ENCODE measurements at places on chromosomes 7 and 10.

DNA sequence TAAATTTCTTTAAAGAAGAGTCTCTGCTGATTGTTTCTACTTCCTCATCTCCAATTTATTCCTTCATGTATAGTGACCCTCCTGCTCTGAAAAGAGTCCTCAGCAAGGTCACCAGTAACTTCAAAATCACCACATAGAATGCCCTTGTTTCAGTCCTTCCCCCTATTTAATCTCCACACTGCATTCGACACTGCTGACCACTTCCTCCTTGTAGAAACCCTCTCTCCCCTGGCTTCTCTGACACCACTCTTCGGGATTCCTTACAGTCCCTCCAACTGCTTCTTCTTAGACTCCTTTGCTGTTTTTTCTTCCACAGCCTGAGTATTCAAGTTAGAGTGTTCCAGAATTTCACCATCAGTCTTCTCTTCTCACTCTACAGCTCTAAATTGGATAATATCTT, 89.5 kb downstream of the VPS41 start:
- DNase-seq: no peak

- no peak for DNase-seq
These were observed 114.6 kb downstream of the PDE1C start for GRCh38 chr7:31955641-31956040.

GRCh38 chr7:111820121-111820520, 257.8 kb upstream of the IMMP2L start:
- no peak for DNase-seq

GRCh38 chr7:137231167-137231566, 112.4 kb downstream of the PTN start:
- no peak for DNase-seq

GRCh38 chr7:81367326-81367931, 402.4 kb downstream of the HGF start:
- DNase-seq: no peak

DNA sequence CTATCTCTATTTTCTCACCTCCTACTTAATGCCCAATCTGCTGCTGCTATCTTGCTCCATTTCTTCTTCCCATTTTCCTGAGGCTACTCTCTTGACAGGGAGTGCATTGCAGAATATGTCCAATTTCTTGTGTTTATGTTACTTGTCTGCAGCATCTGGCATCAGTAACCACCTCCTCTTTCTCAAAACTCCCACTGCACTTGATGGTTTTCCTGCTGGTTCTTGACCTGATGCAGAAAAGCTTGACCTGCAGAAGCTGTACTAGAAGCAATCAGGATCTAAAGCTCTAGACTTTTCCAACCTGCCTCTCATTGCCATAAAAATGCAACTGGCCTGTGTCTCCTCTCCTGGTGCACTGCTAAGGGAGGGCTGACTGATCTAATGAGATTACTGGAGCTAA, 287.8 kb downstream of the ZEB1 start:
- DNase-seq: no peak

DNA sequence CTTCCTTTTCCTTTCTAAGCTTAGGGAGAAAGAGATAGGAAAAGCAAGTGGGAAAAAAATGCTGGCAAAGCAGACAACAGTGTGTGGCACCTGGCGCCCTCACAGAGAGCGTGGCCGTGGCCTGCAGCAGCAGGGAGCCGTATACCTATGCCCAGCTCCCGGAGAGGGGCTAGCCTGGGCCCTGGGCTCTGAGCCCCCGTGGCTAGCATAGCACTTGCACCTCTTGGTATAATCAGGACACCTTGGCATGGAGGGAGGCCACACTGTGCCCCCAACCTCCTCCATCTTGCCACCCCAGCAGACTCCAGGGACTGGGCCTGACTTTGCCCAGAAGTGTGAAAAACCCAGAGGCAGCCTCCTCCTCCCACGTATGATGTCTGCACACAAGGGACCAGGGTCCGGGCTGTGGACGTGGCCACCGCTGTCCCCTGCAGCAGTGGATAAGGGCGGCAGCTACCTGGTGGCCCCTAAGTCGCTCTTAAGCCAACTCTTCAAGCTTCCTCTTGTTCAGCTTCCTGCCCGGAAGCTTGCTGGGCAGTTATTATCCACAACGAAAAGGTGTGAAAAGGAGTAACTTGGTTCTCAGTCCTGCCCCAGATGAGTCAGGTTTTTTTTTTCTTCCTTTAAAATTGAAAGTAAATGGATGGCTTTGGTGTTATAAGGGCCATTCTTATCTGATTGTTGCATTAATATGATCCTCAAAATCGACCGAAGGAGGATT, 249.1 kb upstream of the PITRM1 start:
- DNase-seq: no peak

DNA sequence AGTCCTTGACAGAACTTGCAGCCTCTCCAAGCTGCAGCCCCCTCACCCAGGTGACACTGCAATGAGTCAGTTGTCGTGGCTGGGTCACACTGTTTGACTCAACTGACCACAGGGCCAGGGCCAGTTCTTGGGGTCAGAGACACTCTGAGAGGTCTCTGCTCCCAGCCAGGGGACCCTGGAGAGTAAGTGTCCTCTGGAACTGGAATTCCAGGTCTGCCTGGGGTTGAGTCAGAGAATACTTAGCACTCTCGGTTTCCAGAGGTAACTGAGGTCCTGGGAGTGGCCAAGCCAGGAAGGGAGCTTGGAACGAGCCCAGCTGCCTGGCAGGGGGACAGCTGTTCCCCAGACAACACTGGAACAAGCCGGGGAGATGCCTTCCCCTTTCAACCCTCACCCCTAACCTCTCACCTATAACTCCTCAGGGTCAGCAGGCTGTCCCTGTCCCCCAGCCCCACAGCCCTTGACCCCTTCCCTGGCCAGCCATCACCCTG, 2.2 kb upstream of the MYL10 start:
- no peak for DNase-seq

DNA sequence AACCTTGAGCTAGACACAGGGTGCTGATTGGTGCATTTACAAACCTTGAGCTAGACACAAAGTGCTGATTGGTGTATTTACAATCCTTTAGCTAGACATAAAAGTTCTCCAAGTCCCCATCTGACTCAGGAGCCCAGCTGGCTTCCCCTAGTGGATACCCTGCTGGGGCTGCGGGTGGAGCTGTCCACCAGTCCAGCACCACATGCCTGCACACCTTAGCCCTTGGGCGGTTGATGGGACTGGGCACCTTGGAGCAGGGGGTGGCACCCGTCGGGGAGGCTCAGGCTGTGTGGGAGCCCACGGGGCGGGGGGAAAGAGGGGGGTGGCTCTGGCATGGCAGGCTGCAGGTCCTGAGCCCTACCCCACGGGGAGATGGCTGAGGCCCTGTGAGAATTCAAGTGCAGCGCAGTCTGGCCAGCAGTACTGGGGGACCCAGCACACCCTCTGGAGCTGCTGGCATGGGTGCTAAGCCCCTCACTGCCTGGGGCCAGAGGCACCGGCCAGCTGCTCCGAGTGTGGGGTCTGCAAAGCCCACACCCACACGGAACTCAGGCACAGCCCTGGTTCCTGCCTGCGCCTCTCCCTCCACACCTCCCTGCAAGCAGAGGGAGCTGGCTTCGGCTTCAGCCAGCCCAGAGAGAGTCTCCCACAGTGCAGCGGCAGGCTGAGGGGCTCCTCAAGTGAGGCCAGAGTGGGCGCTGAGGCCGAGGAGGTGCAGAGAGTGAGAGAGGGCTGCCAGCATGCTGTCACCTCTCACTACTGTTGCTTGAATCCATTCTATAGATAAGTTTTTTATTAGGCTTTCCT, 369.8 kb upstream of the SMIM30 start:
- no peak for DNase-seq

DNA sequence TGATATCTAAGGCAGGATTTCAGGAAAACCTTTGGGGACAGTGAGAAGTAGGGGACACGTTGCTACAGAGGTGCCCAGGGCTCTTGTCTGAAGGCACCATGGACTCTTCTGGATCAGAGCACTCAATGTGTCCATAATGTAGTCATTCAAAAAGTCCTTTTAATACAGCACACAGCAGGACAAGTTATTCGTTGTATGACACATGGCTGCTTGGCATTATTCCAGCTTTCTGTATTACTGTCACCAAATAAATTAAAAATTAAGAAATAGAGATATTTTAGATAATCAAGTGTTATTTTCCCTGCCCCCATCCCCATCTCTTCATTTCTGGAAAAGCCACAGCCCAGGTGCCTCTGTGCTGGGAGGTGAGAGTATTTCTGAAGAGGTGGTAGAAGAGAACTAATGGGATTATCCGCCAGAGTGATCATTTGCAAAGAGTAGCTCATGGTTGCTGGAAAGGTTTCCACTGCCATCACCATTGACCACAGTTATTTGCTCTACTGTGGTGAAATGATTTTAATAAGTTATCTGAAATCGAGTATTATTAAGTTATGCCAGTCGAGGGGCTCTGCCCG, 83.0 kb downstream of the CXCL12 start:
- DNase-seq: no peak

DNA sequence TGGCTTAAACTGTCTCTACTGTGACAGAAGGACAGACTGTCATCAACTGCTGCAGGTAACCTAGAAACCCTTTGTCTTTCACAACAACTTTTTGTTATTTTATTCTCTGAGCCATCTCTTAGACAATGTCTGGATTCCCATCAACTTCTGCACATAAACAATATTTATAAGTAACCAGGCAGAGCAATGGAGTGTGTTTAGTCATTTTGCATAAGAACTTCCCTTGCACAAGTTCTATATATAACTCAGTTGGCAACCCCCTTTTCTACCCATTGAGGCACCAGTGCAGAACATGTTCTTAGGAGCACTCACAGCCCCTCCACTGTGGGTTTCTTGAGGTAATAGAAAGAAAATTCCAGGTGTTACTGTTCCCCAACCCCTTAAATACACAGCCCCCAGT, 65.0 kb upstream of the IL6 start:
- DNase-seq: no peak

GRCh38 chr10:101536800-101537199, 51.3 kb downstream of the POLL start:
- DNase-seq: no peak

DNA sequence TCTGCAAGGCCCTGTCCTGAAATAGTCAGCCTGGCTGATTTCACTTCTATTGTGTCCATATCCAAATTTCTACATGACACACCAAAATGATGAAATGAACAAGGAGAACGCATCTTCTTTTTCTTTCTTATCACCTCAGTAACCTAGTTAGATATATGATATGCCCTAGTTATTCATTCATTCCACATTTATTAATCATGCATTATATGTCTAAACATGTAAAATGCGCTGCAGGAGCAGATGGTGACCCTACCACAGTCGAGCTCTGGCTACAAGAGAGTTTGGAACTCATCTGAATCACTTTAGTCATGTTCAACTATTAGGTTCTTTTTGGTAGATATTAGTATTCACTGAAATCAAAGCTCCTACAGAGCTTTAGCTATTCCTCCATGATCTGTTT, 31.8 kb upstream of the VPS41 start:
- DNase-seq: no peak

- no peak for DNase-seq
These were observed 11.1 kb downstream of the ERVW-1 start for GRCh38 chr7:92466682-92467081.

- no peak for DNase-seq
These were observed 43.0 kb downstream of the SLC25A40 start for GRCh38 chr7:87833130-87833529.

- no peak for DNase-seq
These were observed 23.6 kb upstream of the HIBADH start for GRCh38 chr7:27686315-27686714.

- DNase-seq: no peak
These were observed 42.2 kb downstream of the BMPR1A start for GRCh38 chr10:86798611-86799010.

DNA sequence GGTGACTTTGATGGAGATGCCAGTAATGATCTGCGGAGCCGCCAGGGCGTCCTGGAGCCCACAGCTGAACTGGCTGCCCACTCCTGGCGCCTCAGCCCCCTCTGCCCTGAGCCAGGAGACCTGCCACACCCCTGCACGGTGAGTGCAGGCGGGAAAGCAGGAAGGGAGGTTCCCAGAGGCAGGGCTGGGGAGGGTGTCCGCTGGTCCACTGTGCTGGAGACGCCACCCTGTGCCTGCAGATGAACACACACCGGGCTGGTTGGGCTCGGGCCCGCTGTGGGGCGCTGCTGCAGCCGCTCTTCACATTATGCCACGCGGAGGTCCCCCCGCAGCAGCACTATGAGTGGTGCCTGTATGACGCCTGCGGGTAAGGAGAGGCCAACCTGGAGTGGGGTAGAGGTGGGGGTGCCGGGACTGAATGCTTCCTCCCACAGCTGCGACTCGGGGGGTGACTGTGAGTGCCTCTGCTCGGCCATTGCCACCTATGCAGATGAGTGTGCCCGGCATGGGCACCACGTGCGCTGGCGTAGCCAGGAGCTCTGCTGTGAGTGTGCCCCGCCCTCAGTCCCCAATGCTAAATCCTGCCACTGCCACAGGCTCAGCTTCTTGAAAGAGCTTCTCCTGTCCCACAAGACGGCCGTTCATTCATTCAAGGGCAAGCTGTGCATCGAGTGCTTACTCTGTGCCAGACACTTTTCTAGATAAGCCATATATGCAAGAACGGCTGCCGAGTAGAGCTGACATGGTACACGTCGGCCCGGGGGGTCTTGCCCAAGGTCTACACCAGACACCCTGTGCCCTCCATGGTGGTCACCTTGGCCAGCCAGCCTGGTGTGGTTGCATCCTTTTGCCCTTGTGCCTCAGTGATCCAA, 14.3 kb upstream of the ZNF467 start:
- no peak for DNase-seq

GRCh38 chr7:2118630-2119190, 114.0 kb downstream of the MAD1L1 start:
- DNase-seq: no peak

- no peak for DNase-seq
These were observed 85.5 kb upstream of the LRRN3 start for GRCh38 chr7:111005445-111005844.

DNA sequence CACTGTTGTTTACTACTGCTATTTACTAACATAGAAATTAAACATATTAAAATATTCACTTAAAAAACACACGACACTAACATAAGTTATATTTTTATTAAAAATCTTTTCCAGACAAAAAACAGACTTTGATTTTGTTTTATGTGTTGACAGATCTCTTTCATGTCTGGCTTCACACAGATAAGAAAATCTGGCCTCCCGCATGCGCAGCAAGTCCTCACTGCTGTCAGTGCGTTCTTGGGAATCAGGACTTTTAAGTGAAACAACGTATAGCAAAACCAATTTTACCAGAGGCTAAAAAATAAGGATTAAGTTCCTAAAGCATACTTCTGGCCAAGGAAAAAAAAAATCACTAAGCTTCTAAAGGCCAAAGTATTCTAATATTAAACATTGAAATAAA, 1.2 kb upstream of the IDI1 start:
- no peak for DNase-seq

DNA sequence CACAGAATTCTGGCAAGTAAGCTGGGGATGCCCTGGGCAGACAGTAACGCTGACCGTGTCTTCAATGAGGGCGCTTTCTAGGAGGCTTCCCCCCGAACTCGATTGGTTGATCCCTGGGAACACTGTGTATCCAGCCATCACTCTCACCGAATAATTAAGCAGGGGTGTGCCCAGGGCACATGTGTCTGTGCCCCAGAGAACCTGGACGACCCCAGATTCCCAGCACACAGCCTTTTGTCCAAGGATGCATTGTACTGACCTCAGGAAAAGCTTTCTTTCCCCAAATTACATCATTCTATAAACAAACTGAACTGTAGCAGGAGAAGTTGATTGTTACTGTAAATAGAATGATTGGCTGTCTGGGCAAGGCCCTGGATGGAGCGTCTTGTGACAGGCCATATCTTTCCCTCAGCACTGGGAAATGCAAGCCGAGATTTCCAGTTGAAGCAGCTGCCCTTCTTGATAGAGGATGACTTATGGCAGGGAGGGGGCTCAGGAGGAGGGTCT, 6.6 kb upstream of the DEPP1 start:
- no peak for DNase-seq

- no peak for DNase-seq
These were observed 29.1 kb upstream of the MKLN1 start for GRCh38 chr7:131298608-131298992.

GRCh38 chr7:100071018-100071723, 10.4 kb downstream of the ZNF3 start:
- DNase-seq: no peak
